Putamen (tissue), 1 donor: ENCODE measurements at places on chromosomes 7 and 10.

DNA sequence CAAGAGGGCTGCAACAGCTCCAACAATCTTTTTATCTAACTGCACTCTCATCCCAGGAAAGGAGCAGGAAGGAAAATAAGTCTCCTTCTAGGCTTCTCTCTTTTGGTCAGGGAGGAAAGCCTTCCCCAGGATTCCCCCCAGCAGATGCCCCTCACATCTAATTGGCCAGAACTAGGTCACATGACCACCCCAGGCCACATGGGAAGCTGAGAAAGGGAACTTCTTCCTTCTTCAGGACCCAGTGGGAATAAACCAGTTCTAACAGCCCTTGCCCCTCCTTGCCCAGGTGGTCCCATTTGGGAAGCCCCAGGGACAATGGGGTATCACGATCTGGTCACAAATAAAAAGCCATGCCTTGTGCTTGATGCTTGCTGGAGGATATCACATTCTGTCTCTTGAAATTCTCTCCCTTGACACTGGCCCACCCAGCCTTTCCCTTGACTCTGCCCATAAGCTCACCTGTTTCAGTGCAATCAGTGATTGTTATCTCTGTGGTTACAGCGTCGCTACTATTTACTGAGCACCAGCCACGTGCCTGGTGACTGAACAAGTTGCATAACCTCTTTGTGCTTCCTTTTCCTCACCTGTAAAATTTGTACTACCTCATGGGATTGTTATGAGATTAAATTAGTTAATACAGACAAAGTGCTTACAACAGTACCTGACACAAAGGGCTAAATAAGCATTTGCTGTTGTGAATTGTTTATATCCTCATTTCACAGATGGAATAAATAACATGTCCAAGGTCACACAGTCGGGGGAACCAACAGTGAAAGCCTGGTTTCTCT lies 9.0 kb upstream of the TACR2 start:
- no peak for DNase-seq

GRCh38 chr7:148290538-148290937 lies 300.0 kb upstream of the C7orf33 start:
- no peak for DNase-seq

GRCh38 chr10:43229208-43230061 lies 37.4 kb downstream of the RASGEF1A start:
- DNase-seq: no peak

GRCh38 chr7:149462101-149462520 lies 1.2 kb upstream of the ZNF777 start:
- DNase-seq: no peak

DNA sequence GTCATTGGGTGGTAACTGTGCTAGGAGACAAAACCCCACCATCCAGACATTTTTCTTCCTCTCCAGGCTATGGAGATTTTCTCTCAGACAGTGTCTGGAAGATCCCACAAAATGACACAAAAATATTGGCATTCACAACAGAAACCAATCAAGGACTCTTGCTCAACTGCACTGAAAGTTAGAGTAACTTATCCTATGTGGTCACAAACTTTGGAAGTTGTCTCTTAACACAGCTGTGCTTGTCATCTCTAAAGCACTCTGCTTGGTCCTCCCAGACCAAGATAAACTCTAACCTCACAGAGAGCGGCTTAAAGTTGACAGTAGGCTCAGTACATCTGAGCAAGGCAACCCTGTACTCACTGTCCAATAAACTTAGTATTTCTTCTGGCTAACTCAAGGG lies 74.9 kb downstream of the AKR1C4 start:
- DNase-seq: no peak

GRCh38 chr7:103082497-103082896 lies 7.6 kb downstream of the ARMC10 start:
- no peak for DNase-seq
